ENCODE measurements at places on chromosomes 5 and 9. TPM values are rescaled to one million over a fixed set of nuclear protein-coding genes. Genes with fewer than 3 reads are reported as not detected.

The SCGB3A2 gene
- total RNA-seq, result not detected

The HAND1 gene
- not detected for total RNA-seq

The LRRC70 gene
- total RNA-seq, result 0.40 TPM

The IFNA17 gene
- total RNA-seq, result not detected

The FGF18 gene
- total RNA-seq, result 0.10 TPM

The KIF4B gene
- 0.05 TPM for total RNA-seq

The SYNPO gene
- total RNA-seq, result 0.14 TPM

The VCAN gene
- not detected for total RNA-seq

The CCNI2 gene
- total RNA-seq, result 4.2 TPM

The SAPCD2 gene
- total RNA-seq, result 6.6 TPM

The GDA gene
- not detected for total RNA-seq

The RARS1 gene
- total RNA-seq, result 98.6 TPM

The GNA14 gene
- not detected for total RNA-seq

The ORM1 gene
- not detected for total RNA-seq

The SPATA31A3 gene
- not detected for total RNA-seq

DNA sequence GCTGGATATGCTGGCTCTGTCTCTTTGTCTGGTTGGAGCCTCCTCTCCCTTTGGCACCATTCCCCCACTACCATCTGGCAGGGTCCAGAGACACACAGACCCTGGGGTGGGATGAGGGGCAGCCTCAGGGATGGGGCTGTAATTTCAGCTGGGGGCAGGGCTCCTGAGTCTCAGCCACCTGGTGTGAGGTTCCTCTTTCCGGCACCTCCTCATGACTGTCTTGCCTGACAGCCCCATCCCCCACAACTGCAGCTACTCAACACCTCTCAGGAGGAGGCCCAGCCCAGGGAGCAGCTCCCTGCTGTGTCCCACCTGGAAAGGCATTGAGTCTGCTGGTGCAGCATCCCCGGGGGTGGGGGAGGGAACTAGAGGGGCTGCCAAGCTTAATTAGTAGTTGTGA, 11.7 kb upstream of the RPS14 start:
- DNase-seq, result no peak

- DNase-seq, result no peak
These were observed 675.4 kb downstream of the SEMA5A start for GRCh38 chr5:8870349-8870958.

- no peak for DNase-seq
These were observed 206.2 kb upstream of the CDH10 start for GRCh38 chr5:24850926-24851486.

DNA sequence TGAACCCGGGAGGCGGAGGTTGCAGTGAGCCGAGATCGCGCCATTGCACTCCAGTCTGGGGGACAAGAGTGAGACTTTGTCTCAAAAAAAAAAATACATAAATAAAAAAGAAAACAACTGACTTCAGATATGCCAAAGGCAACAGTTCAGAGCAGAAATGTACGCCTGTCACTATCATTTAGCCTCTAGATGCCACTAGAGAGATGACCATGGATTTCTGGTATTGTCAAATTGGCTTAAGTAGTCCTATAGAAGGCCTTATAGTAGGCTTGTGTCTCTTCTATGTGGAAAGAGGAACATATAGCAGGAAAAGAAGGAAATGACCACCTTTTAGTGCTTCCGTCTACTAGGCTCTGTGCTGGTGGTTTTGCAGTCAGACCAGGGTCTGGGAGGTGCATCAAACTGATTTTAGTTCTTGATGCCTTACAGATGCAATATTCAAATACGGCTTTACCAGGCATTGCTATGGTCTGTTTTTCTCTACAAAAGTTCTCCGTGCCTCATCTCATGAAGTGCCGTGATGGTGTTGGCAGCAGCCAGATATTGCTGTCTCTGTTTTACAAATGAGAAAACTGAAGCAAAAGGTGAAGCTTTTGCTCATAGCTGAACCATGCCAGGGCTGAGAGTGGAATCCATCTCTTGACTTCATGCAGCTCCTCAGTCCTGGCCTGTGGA, 17.2 kb downstream of the AGXT2 start:
- DNase-seq, result no peak

GRCh38 chr9:136588663-136589464, 43.0 kb upstream of the NOTCH1 start:
- DNase-seq, result no peak

GRCh38 chr5:156819537-156819936, 30.6 kb upstream of the PPP1R2B start:
- DNase-seq, result no peak

- peak; percentile 45 for DNase-seq
These were observed 89.6 kb downstream of the SPRY4 start for GRCh38 chr5:142235050-142235797.

- no peak for DNase-seq
These were observed 128.3 kb upstream of the CCNH start for GRCh38 chr5:87541033-87541432.

DNA sequence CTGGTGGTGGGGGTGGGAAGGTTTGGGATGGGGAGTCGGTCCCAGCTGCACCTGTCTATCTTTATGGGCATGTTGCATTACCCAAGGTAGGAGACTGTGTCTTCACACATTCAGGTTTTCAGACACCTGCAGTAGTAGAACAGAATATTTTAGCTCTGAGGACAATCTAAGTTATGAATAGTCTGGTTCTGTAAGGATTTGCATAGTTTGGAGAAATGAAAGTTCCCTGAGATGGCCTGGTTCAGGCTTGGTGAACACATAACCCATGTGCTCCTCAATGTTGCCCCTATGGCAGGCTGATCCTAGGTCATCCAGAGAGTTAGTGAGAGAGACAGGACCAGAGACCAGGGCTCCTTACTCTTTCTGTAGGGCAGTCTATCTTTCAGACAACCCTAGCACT, 20.7 kb downstream of the TNFSF8 start:
- DNase-seq, result no peak

GRCh38 chr5:126818736-126819135, 41.8 kb downstream of the LMNB1 start:
- DNase-seq, result no peak

DNA sequence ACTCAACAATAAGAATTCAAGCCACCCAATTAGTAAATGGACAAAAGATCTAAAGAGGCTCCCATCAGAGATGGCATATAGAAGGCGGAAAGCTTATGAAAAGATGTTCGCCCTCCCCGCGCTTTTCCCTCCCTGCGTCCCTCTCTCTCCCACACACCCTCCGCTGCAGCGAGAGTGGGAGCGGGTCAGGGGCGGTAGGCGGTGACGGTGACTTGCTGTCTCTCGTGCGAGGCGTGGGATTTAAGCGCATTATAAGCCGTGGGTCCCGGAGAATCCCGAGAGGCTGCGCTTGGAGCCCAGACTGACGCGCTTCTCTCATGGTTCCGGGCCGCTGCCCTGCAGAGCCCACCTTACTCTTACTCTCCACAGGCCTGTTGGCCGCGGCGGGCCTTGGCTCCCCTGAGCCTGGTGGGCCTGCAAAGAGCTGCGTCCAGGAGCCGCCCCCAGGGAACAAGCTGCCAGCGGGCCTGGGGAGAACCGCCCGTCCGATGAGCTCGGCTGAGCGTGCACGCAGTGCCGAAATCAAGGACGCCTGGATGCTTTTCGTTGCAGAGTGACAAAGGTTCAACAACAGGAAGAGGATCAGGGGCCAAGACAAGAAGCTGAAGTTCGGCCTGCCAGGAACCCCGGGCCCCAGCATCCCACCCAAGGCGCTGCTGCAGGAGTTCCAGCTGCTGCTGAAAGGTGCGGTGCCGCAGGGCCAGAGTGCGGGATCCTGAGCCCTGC, 42.6 kb upstream of the BICD2 start:
- DNase-seq, result no peak

- DNase-seq, result peak; percentile 22
These were observed 55.7 kb downstream of the NXNL2 start for GRCh38 chr9:88590558-88591146.

DNA sequence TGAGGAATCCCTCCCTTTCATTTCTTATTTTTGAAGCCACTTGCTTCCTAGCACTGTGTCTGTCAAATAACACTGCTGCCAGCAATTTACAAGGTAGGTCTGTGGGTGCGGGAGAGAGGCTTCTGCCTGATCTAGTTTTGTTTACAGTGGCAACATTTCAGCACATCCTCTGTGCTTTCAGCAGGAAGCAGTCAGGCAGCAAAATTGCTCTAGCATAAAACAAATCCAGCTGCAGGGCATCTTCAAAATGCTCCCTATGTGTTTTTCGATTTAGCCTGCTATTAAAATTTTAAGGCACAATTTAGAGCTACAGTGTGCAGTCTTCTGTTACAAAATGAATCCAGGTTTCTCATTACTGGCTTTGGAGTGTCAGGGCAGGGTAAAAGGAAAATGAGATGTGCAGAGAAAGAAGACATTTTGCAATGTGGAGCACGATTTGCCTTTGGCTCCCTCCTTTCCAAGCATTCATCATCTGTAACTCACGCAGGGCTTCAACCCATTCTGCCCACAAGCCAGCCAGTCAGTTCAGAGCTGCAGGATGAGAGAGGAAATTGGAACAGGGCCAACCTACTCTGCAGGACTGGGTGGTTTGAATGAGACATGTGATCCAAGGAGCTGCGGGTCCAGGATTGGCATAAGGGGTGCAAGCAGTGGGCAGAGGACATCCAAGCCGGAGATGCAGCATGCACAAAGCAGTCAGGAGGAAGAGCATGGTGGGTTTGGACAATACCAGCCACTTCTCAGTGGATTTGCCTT, 143.4 kb upstream of the APC start:
- DNase-seq, result no peak

- no peak for DNase-seq
These were observed 3.6 kb downstream of the SLC12A7 start for GRCh38 chr5:1108023-1108864.

- no peak for DNase-seq
These were observed 22.7 kb downstream of the CCNH start for GRCh38 chr5:87390075-87390474.

DNA sequence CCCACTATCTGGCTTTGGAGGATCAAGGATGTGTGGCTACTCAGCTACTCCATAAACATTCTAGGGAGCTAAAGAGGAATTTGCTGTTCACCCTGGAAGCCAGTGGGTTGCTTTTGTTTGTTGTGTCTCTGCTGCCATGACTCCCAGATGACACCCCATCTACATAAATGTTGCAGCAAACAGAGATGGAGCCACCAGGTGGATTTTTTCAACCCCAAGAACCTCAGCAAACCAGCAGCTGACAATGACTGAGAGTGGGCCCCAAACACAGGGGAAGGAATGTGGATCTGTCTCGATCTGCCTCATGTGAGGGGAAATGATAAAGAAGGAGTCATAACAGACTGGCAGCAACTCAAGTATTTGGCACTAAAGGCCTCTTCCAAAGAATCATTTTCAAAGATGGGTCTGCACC, 132.7 kb upstream of the TNC start:
- DNase-seq, result no peak

DNA sequence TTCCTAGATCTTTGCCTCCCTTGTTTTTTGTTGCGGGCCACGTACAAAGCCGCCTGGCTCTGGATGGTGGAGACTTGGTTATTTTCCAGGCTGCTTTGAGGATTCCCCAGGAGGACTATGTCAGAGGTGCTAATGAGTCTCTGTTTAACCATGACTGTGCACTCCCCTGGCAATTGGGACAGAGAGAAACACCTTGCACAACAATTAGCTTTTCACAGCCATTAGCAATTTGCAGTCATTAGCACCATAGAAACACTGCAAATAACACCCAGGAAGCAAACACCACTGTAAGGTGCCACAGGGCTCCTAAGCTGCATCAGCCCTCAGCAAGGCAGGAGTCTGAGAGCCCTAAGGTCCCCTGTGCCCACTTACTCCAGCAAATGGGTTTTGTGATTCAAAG, 201.0 kb upstream of the VLDLR start:
- no peak for DNase-seq

DNA sequence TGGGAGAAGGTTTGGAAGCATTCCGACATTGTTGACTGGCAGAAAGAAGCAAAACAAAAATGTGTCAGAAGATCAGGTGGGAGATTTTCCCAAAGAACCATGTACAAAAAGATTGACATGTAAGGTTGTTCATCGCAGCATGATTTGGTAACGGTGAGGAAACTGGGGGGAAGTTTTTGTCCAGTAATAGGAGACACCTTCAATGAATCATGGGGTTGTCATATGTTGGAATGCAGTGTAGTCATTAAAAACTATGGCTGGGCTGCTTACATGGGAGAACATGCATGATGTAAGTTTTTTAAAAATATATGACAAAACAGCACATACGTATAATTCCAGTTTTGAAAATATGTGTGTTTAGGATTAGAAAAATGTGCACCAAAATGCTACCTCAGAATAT, 50.5 kb downstream of the HSD17B3 start:
- DNase-seq, result no peak

GRCh38 chr5:34009610-34010009, 1.8 kb upstream of the AMACR start:
- DNase-seq, result no peak

DNA sequence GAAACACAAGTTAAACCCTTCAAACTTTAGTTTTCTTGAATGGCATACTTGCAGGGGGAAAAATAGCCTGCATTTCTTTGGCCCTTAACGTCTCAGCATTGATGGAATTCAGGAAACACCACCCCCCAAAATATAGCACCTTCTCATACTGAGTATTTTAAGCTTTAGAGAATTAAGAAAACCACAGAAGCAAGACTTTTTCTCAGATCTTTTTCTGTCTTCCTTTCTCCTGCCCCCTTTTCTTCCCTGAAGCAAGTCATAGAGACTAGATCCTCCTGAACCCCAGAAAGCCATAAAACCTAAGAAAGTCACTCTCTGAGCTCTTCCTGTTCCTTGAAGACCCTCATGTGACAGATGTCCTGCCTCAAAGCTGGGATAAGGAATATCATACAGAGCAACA, 1069.9 kb downstream of the EFNA5 start:
- no peak for DNase-seq

GRCh38 chr5:160743027-160743426, 109.0 kb downstream of the ATP10B start:
- DNase-seq, result no peak

- DNase-seq, result no peak
These were observed 1863.1 kb upstream of the WWC1 start for GRCh38 chr5:166428264-166428803.

GRCh38 chr5:82130602-82131001, 147.6 kb downstream of the RPS23 start:
- no peak for DNase-seq

DNA sequence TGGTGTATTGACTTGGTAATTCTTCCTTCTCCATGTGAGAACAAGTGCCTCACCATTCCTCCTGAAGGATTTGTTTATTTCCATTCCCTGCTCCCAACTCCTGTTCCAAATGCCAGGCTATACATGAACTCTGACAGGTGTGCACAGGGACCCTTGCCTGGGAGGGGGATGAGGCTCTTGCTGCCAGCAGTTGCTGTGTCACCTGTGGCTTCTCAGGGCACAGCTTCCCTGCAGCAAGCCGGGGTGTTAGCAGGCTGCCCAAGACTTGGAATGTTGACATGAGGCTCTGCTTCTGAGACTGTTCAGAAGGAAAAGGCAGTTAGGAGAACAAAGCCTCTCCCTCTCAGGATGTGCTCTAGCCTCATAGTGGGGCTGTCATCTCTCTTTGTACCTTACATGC, 131.3 kb downstream of the DOCK2 start:
- no peak for DNase-seq

GRCh38 chr5:19977099-19977498, 10.9 kb downstream of the CDH18 start:
- DNase-seq, result no peak
